ENCODE measurements at places on chromosomes 4 and X.
A peak's percentile ranks its signal among the peaks of the same experiment; 100 is the strongest.

DNA sequence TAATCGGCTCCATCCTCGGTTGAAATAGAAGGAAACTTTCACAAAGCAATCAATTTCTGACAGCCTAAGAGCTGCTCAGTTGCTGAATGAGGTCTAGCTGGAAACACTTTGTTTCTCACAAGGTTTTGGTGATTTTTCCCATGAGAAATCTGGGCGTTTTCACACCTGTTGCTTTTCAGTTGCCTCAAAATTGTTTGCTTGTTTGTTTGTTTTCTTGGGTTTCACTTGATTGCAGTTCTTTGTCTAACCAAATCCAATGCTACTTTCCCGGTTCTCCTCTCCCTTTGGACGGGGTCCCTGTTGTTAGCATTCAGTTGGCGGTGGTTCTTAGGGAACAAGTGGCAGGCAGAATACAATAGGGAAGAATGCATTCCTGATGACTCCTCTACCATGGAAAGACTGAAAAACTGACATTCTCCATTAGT is 135.5 kb downstream of the PALLD start:
- H3K36me3 ChIP-seq = no peaks in the 10 kb centered on the region
- peaks cover 16% of the 10 kb centered on the region for H3K4me1 ChIP-seq
- no peak for DNase-seq
- H3K27me3 ChIP-seq = peaks cover 78% of the 10 kb centered on the region
- no peak overlapping the region for H3K27ac ChIP-seq

GRCh38 chr4:26884026-26884425 is 23.4 kb downstream of the STIM2 start:
- no peak for DNase-seq
- H3K36me3 ChIP-seq = peaks cover 13% of the 10 kb centered on the region
- H3K27me3 ChIP-seq = no peaks in the 10 kb centered on the region
- H3K27ac ChIP-seq = peak overlapping the region; percentile 90

- H3K4me1 ChIP-seq = no peaks in the 10 kb centered on the region
- H3K27me3 ChIP-seq = peaks cover 19% of the 10 kb centered on the region
- no peak overlapping the region for H3K27ac ChIP-seq
These were observed 19.0 kb upstream of the PPP3CA start for GRCh38 chr4:101366331-101366730.

- peaks cover 9% of the 10 kb centered on the region for H3K4me1 ChIP-seq
- peaks cover 16% of the 10 kb centered on the region for H3K36me3 ChIP-seq
- no peaks in the 10 kb centered on the region for H3K27me3 ChIP-seq
- H3K27ac ChIP-seq = no peak overlapping the region
- peak; percentile 74 for DNase-seq
- H3K4me3 ChIP-seq = peak overlapping the region; percentile 66
These were observed 33.7 kb upstream of the STX18 start for GRCh38 chr4:4575284-4576211.

DNA sequence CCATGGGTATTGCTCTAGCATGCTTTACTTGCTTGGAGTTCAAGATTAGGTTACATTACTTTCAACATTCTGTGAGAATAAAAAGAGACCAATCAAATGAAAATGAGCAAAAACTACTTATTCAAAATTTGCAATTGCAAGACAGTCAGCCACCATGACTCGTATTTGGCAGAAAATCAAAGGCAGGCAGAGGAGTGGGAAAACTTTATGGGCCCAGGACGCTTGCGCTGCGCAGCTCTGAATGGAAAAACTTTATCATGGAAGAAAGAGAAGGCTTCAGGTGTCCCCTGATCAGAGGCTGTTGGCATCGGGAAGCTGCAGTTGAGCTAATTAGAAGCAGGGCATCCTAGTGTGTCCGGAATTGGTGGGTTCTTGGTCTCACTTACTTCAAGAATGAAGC is 250.6 kb downstream of the USP46 start:
- H3K36me3 ChIP-seq = no peaks in the 10 kb centered on the region
- DNase-seq = no peak
- H3K27me3 ChIP-seq = peaks cover 11% of the 10 kb centered on the region
- H3K4me1 ChIP-seq = no peaks in the 10 kb centered on the region
- no peak overlapping the region for H3K27ac ChIP-seq

DNA sequence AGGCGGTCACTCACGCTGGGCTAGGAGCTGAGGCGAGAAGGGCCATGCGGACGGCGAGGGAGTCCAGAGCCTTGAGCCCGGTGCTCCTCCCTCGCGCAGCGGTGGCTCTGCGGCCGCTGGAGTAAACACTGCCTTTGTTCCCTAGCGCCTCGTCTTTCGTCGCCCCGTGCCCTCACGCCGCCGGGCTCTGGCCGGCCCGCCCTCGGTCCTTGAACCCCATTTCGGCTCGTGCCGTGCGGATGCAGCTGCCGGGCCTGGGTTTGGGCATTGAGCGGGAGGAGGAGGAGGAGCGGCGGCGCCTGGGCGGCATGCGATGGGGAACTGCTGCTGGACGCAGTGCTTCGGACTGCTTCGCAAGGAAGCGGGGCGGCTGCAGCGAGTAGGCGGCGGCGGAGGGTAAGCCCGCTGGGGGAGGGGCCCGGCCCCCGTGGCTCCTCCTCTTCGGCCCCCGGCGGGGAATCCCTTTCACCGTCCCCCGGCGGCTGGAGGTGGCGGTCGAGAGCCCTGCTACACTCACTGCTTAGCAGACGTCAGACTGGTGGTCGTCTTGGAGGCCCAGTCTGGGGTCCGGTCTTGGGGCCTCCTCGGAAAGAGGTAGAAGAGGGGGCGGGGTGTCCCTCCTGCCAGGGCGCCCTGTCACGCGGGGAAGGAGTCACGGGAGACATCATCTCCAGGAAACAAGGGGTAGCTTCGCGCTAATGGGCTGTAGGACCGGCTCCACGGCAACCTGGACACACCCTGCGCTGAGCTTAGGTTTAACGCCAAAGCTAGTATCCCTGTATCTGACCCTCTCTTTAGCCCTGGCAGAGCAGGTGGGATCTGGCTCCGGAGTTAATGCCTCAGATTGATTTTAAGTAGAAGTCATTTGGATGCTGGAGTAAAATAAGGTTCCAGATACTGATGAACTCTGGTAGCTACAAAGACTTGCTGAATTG is at the start of gene AP1AR:
AP1AR (plus strand) TSS at position 9 of the 935 bp plus-strand sequence; CDS start at position 314, 305 bp downstream.
- H3K36me3 ChIP-seq = no peaks in the 10 kb centered on the region
- peaks cover 31% of the 10 kb centered on the region for H3K4me1 ChIP-seq
- DNase-seq = peak; percentile 87
- peak within 1 kb of the TSS; percentile 92 for H3K4me3 ChIP-seq
- H3K27me3 ChIP-seq = no peaks in the 10 kb centered on the region
- H3K27ac ChIP-seq = peak within 1 kb of the TSS; percentile 95

GRCh38 chrX:29869837-29870236 is 345.5 kb upstream of the MAGEB2 start:
- no peaks in the 10 kb centered on the region for H3K4me1 ChIP-seq

DNA sequence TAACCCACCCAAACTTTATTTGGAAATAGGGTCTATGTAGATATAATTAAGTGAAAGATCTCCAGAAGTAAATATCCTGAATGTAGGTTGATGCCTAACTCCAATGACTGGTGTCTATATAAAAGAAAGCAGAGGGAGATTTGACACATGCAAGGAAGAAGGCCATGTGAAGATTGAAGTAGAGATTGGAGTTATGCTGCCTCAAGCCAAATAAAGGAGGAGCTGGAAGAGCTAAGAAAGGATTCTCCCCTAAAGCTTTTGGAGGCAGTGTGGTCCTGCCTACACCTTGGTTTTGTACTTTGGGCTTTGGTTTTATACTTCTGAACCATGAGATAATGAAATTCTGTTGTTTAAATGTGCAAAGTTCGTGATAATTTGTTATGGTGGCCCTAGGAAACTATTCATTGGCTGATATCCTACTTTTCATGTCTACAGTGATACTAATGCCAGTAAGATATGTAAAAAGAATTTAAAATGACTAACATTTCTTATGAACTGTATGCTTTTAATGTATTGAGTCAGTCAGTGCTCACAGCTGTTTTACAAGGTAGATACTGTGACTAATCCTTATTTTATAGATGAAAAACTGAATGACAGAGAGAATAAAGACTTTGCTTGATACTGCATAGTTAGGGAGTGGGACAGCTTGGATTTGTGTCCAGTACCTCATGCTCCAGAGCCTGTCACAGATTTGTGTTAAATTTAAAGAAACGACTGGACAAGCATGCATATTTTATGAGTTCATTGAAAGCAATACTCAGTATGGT is 5.9 kb upstream of the RAB40AL start:
- H3K27ac ChIP-seq = no peak overlapping the region
- H3K4me1 ChIP-seq = no peaks in the 10 kb centered on the region
- no peaks in the 10 kb centered on the region for H3K36me3 ChIP-seq
- no peak overlapping the region for H3K4me3 ChIP-seq
- H3K27me3 ChIP-seq = no peaks in the 10 kb centered on the region

- no peak overlapping the region for H3K27ac ChIP-seq
- H3K36me3 ChIP-seq = peaks cover 16% of the 10 kb centered on the region
- no peak overlapping the region for H3K4me3 ChIP-seq
- no peak for DNase-seq
- peaks cover 38% of the 10 kb centered on the region for H3K4me1 ChIP-seq
- H3K27me3 ChIP-seq = no peaks in the 10 kb centered on the region
These were observed 69.7 kb downstream of the PPP3CA start for GRCh38 chr4:101277671-101278070.

- DNase-seq = no peak
- H3K27ac ChIP-seq = no peak within 1 kb of the TSS
- no peak within 1 kb of the TSS for H3K4me3 ChIP-seq
These were observed at the start of gene HSD17B13 for GRCh38 chr4:87322754-87323153. TSS of gene HSD17B13 (minus strand) at chr4:87322882. CDS start at chr4:87322841, 41 bp downstream.

DNA sequence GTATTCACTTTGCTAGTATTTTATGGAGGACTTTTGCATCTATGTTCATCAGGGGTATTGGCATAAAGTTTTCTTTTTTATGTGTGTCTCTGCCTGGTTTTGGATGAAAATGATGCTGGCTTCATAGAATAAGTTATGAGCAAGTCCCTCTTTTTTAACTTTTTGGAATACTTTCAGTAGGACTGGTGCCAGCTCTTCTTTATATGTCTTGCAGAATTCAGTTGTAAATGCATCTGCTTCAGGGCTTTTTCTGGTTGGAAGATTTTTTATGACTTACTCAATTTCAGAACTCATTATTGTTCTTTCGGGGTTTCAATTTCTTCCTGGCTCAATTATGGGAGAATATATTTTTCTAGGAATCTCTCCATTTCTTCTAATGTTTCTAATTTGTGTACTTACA is 9.1 kb upstream of the CSN2 start:
- no peak overlapping the region for H3K4me3 ChIP-seq
- H3K27ac ChIP-seq = no peak overlapping the region
- no peak for DNase-seq
- H3K36me3 ChIP-seq = no peaks in the 10 kb centered on the region
- peaks cover 4% of the 10 kb centered on the region for H3K27me3 ChIP-seq

- no peaks in the 10 kb centered on the region for H3K36me3 ChIP-seq
- no peaks in the 10 kb centered on the region for H3K27me3 ChIP-seq
- peak; percentile 12 for DNase-seq
- no peak overlapping the region for H3K27ac ChIP-seq
- H3K4me1 ChIP-seq = peaks cover 2% of the 10 kb centered on the region
- H3K4me3 ChIP-seq = no peak overlapping the region
These were observed 109.1 kb downstream of the GPAT3 start for GRCh38 chr4:83644677-83645659.

GRCh38 chrX:23118890-23119527 is 119.2 kb downstream of the DDX53 start:
- H3K27me3 ChIP-seq = no peaks in the 10 kb centered on the region
- H3K4me3 ChIP-seq = no peak overlapping the region
- no peaks in the 10 kb centered on the region for H3K4me1 ChIP-seq
- H3K36me3 ChIP-seq = no peaks in the 10 kb centered on the region

DNA sequence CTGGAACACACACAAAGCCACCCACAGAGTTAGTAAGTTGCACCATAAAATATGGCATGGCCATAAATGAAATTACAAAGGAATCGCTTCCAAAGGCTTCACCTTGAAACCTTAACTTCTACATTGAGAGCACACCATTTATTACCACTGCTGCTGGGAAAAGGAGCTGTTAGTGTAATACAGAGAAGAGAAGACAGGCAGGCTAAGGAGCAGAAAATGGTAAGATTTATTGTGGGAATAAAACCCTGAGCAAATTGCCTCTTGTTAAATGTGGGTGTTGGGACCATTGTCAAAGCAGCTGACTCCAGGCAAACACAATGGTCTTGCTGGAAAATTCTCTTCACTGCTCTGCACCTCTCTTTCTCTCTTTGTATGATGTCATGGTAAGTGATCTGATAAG is 79.2 kb upstream of the NHS start:
- no peak overlapping the region for H3K27ac ChIP-seq
- no peak for DNase-seq

GRCh38 chrX:63250253-63250868 is 100.8 kb downstream of the SPIN4 start:
- no peaks in the 10 kb centered on the region for H3K4me1 ChIP-seq
- no peaks in the 10 kb centered on the region for H3K27me3 ChIP-seq
- no peak overlapping the region for H3K27ac ChIP-seq
- H3K36me3 ChIP-seq = no peaks in the 10 kb centered on the region
- DNase-seq = peak; percentile 11

DNA sequence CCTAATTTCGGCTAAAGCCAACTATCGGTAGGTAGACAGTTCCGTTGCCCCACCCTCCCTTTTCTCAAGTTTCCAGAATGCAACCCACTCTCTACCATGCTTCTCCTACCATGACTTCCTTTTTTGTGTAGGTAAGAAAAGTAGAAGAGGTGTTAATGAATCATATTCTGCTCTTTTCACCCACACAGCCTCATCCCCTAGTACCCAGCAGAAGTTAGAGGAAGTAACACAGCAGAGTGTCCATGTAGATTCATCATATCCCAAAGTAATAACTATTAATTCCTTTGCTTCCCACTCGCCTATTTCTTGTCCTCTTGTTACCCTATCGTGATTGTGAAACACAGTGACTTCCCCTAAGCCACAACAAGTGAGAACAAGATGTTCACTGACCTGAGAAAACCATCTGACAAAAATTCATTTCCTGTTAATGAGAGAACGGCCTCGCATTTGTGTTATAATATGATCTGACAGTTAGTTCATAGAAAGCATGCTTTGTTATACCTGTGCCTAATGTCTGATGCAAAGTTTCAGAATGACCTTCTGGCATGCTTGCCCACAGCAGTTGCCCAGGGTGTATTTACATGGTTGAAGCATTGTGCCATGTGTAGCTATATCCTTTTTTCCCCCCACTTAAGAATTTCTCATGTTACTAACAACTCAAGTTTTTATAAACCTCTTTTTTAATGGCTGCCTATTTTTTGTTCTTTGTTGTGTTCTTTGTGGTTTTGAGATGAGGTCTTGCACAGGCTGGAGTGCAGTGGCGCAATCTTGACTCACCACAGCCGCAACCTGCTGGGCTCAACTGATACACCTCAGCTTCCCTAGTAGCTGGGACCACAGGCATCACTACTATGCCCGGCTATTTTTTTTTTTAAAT is 185.6 kb downstream of the RAP1GDS1 start:
- peaks cover 33% of the 10 kb centered on the region for H3K4me1 ChIP-seq
- peaks cover 39% of the 10 kb centered on the region for H3K36me3 ChIP-seq
- peak overlapping the region; percentile 57 for H3K4me3 ChIP-seq
- H3K27me3 ChIP-seq = no peaks in the 10 kb centered on the region
- peak overlapping the region; percentile 94 for H3K27ac ChIP-seq
